ENCODE measurements at places on chromosomes 5 and 9. TPM values are rescaled to one million over a fixed set of nuclear protein-coding genes. Genes with fewer than 3 reads are reported as not detected.

ZNF79 gene
- total RNA-seq = 12.4 TPM

RACK1 gene
- total RNA-seq = 1,813 TPM

GNE gene
- 9.9 TPM for total RNA-seq

DNA sequence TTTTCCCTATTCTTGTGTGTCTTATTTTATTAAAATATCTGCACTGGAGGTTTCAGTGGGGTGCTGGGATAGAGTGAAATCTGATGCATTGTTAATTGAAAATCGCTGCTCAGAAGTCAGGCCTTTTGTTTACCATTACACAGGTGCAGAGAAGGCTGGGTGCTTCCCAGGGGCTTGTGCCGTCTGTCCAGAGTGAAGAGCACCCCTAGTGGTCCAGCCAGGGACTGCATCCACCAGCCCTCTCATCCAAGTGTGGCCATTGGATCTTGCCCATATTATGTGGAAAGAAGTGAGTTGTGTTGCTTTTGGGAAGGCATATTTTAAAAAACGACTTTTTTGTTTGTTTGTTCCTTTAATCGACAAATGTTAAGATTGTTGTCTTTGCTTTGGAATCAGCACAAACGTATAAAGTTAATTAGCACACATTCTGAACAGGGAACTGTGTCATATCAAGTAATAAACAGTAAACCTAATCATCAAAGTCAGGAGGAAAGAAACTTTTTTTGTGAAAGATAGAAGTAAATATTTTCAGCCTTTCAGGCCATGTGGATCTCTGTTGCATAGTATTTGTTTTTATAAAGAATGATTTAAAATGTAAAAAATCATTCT, 315.6 kb downstream of the MTRR start:
- peaks cover 10% of the 10 kb centered on the region for H3K4me1 ChIP-seq
- peaks cover 4% of the 10 kb centered on the region for H3K27me3 ChIP-seq
- H3K27ac ChIP-seq = peak overlapping the region; percentile 73
- H3K36me3 ChIP-seq = no peaks in the 10 kb centered on the region

- peaks cover 10% of the 10 kb centered on the region for H3K4me1 ChIP-seq
- H3K36me3 ChIP-seq = no peaks in the 10 kb centered on the region
- H3K4me3 ChIP-seq = peak overlapping the region; percentile 75
- DNase-seq = no peak
- H3K27ac ChIP-seq = no peak overlapping the region
- no peaks in the 10 kb centered on the region for H3K27me3 ChIP-seq
Measured at GRCh38 chr9:136052472-136052880, 42.6 kb downstream of the NACC2 start.

DNA sequence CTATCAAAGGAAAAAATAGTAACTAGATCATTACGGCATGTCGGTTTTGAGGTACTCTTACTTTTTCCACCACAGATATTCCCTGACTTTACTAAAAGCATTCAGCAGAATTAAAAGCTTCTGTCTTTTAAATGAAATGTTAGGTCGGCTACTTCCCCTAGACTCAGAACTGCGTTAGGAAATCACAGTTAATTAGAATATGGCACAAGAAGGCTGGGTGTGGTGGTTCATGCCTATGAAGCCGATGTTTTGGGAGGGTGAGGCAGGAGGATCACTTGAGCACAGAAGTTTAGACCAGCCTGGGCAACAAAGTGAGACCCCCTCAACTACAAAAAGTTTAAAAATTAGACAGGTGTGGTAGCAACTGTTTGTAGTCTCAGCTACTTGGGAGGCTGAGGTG, 24.4 kb downstream of the CEMIP2 start:
- H3K27me3 ChIP-seq = no peaks in the 10 kb centered on the region
- H3K4me1 ChIP-seq = peaks cover 20% of the 10 kb centered on the region
- no peak overlapping the region for H3K27ac ChIP-seq
- DNase-seq = no peak
- peaks cover 33% of the 10 kb centered on the region for H3K36me3 ChIP-seq

DNA sequence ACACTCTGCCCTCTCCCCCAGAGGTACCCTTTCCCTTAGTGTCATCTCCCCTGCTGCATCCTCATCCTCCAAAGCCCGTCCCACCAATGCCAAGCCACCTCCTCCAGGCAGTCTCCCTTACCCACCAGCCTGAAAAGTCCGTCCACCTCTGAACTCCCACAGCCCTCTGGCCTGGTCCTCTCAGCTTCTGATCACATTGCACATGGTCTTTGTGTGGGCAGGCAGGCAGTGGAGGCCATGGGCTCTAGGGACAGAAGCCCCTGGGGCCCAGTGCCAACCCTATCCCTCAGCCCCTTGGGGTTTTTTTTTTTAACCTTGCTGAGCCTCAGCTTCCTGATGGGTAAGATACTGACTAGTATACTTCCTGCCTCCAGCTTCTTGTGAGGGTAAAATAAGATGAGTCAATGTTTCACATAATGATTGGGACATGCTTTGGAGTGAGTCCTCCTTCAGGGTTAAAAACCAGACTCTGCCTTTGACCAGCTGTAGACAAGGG, 19.4 kb downstream of the CSF1R start:
- no peak for DNase-seq
- H3K4me1 ChIP-seq = no peaks in the 10 kb centered on the region
- H3K27ac ChIP-seq = no peak overlapping the region
- no peak overlapping the region for H3K4me3 ChIP-seq

GRCh38 chr9:115210699-115211098, 92.7 kb upstream of the TNC start:
- no peak for DNase-seq
- H3K27me3 ChIP-seq = peaks cover 12% of the 10 kb centered on the region
- peaks cover 6% of the 10 kb centered on the region for H3K4me1 ChIP-seq

DNA sequence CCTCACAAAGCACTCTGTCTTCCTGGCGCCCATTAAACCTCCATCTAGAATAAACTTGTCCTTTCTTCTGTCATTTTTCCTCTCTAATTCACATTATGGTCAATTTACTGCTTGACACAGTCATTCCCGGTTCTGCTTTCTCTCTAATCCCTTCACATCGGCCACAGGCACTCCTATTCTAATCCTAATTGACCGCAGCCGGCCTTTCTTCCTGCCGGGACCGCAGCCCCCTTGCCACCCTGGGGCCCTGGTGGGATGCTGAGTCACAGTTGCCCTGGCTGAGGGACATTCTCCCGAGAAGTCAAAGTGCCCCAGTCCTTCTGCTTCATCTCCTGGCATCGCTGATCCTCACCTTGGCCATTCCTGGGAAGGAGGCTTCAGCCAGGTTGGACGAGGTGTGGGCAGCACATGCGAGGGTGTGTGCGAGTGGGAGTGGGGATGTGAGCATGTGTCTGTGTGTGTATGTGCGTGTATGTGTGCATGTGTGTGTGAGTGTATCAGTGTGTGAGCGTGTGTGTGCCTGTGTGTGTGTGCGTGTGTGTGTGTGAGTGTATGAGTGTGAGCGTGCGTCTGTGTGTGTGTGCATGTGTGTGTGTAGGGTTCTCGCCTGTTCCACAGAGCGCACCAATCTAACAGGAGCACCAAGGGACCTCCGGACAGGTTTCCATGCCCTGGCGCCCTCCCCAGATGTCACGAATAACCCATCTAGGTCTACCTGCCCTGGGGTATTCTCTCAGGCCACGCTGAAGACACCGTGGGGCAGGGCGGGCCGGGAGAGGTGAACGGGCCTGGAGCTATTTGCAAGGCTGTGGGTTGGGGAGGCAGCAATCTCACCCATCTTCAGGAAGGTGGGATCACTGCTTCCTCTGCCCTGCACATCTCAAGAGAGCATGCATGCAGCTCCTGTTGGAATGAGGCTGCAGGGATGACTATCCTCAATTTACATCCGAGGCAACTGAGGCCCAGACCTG, 191.2 kb downstream of the PAX5 start:
- no peak overlapping the region for H3K27ac ChIP-seq
- no peak for DNase-seq
- peaks cover 9% of the 10 kb centered on the region for H3K4me1 ChIP-seq

DNA sequence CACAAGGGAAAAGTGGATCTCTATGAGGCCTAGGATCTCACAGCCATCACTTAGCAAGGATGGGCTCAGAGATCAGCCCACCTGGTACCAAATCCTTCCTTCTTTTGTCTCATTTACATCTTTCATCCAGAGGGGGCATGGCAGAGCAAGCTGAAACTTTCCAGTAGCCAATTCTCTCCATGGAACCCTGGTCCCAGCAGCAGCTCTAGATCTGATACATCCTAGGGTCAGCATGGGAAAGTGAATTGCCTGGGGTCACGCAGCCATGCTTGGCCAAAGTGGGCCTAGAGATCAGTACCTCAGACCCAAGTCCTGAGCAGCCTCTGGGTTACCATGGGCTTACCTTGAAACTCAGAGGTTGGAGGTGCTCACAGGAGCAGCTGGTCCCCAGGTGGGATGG, 170.5 kb downstream of the GABBR2 start:
- no peaks in the 10 kb centered on the region for H3K36me3 ChIP-seq
- no peak overlapping the region for H3K4me3 ChIP-seq
- H3K27ac ChIP-seq = no peak overlapping the region
- no peaks in the 10 kb centered on the region for H3K4me1 ChIP-seq
- H3K27me3 ChIP-seq = peaks cover 12% of the 10 kb centered on the region
- no peak for DNase-seq

- no peaks in the 10 kb centered on the region for H3K4me1 ChIP-seq
- H3K36me3 ChIP-seq = no peaks in the 10 kb centered on the region
- H3K27ac ChIP-seq = no peak overlapping the region
- H3K27me3 ChIP-seq = peaks cover 5% of the 10 kb centered on the region
Measured at GRCh38 chr9:84866396-84867175, 197.1 kb downstream of the NTRK2 start.

GRCh38 chr5:154993461-154993860, 20.1 kb upstream of the KIF4B start:
- no peaks in the 10 kb centered on the region for H3K27me3 ChIP-seq
- H3K4me1 ChIP-seq = no peaks in the 10 kb centered on the region
- no peak overlapping the region for H3K27ac ChIP-seq
